Brain (organoid and tissue), 16 donors: ENCODE measurements at places on chromosomes 2 and 18. TPM values are rescaled to one million over a fixed set of nuclear protein-coding genes. Genes with fewer than 3 reads are reported as not detected.

The RAB6C gene
- polyA plus RNA-seq = 0.29 TPM

The KCNE4 gene
- polyA plus RNA-seq = 3.6 TPM

The CFC1 gene
- polyA plus RNA-seq = 3.1 TPM

The SLC9A4 gene
- not detected for polyA plus RNA-seq

The CDH2 gene
- 85.4 TPM for polyA plus RNA-seq

The CLIP4 gene
- 5.4 TPM for polyA plus RNA-seq

The OXER1 gene
- polyA plus RNA-seq = 0.24 TPM
